ENCODE measurements at places on chromosomes 3 and 15. TPM values are rescaled to one million over a fixed set of nuclear protein-coding genes. Genes with fewer than 3 reads are reported as not detected.

The JMJD7 gene
- 5.7 TPM for total RNA-seq

The RAB6B gene
- total RNA-seq = 0.22 TPM

The CPEB1 gene
- total RNA-seq = 35.2 TPM

The SCAANT1 gene
- total RNA-seq = not detected

The MUC4 gene
- under 0.01 TPM for total RNA-seq

The LRRC3B gene
- total RNA-seq = not detected

The OXSM gene
- 14.4 TPM for total RNA-seq

The TM4SF1 gene
- total RNA-seq = 287 TPM

The DCLK3 gene
- total RNA-seq = under 0.01 TPM

The TMOD2 gene
- total RNA-seq = 13.4 TPM

The CLDN18 gene
- total RNA-seq = 0.12 TPM

The FRMD4B gene
- 1.9 TPM for total RNA-seq

The TGM5 gene
- not detected for total RNA-seq

The MCF2L2 gene
- 0.66 TPM for total RNA-seq

The SEMA3G gene
- total RNA-seq = under 0.01 TPM

The TNNC1 gene
- total RNA-seq = 0.33 TPM

The ACOX2 gene
- total RNA-seq = 10.2 TPM

The RLBP1 gene
- not detected for total RNA-seq

The ZMYND10 gene
- 1.2 TPM for total RNA-seq

The GABRG3 gene
- not detected for total RNA-seq

The MYO5C gene
- total RNA-seq = under 0.01 TPM

The CCRL2 gene
- total RNA-seq = 0.62 TPM

The IL16 gene
- 0.22 TPM for total RNA-seq

The ERICH6 gene
- total RNA-seq = not detected

The SLC22A13 gene
- 0.22 TPM for total RNA-seq

The SENP8 gene
- total RNA-seq = 2.7 TPM

The PPP2R3A gene
- 14.9 TPM for total RNA-seq

The CD276 gene
- 164 TPM for total RNA-seq

The SNUPN gene
- total RNA-seq = 37.4 TPM

The GOLGA6B gene
- total RNA-seq = not detected

The LMOD3 gene
- not detected for total RNA-seq

The RAD18 gene
- 24.6 TPM for total RNA-seq

The SLC9A9 gene
- total RNA-seq = 8.0 TPM

The SNRPN gene
- 35.1 TPM for total RNA-seq

The SLCO2A1 gene
- under 0.01 TPM for total RNA-seq

The GCSAM gene
- not detected for total RNA-seq

The B3GALNT1 gene
- 24.2 TPM for total RNA-seq

The SLC15A2 gene
- 0.11 TPM for total RNA-seq

The ADAMTS17 gene
- total RNA-seq = 0.11 TPM

The WWTR1 gene
- total RNA-seq = 24.1 TPM

The TIGIT gene
- total RNA-seq = not detected

The COL7A1 gene
- 46.3 TPM for total RNA-seq

The APOD gene
- total RNA-seq = 0.11 TPM

The SLC12A1 gene
- not detected for total RNA-seq

The RTF1 gene
- 16.0 TPM for total RNA-seq

The NUP210 gene
- total RNA-seq = 1.9 TPM

The PRKCI gene
- 55.7 TPM for total RNA-seq

The SLC51A gene
- total RNA-seq = 0.25 TPM

The GUCA1C gene
- total RNA-seq = not detected

The ADGRG7 gene
- total RNA-seq = 1.1 TPM

The MAP2K1 gene
- total RNA-seq = 42.8 TPM

The POU1F1 gene
- not detected for total RNA-seq

The SEMA6D gene
- total RNA-seq = 4.5 TPM

The EFCAB12 gene
- total RNA-seq = under 0.01 TPM

The THSD4 gene
- 63.7 TPM for total RNA-seq

The P2RY1 gene
- total RNA-seq = 1.1 TPM

The FRMD5 gene
- 11.1 TPM for total RNA-seq

The EPHA3 gene
- total RNA-seq = 1.9 TPM

The SNX22 gene
- 0.87 TPM for total RNA-seq

The IQCF5 gene
- total RNA-seq = not detected

Data from uterine smooth muscle cell (primary cell).